ENCODE measurements at places on chromosomes 7 and 10. TPM values are rescaled to one million over a fixed set of nuclear protein-coding genes. Genes with fewer than 3 reads are reported as not detected.

AGR3 gene
- total RNA-seq, result not detected

TMEM176B gene
- total RNA-seq, result 2.2 TPM

DOCK1 gene
- total RNA-seq, result 32.7 TPM

HTR7 gene
- 0.35 TPM for total RNA-seq

LRRC17 gene
- 76.1 TPM for total RNA-seq

SLC13A1 gene
- total RNA-seq, result not detected

AKR1C8 gene
- total RNA-seq, result not detected

PTF1A gene
- total RNA-seq, result not detected

RARRES2 gene
- 90.6 TPM for total RNA-seq

DRGX gene
- not detected for total RNA-seq

EGFR gene
- 27.8 TPM for total RNA-seq

CPA4 gene
- total RNA-seq, result 49.9 TPM

PAPSS2 gene
- 124 TPM for total RNA-seq

DDC gene
- not detected for total RNA-seq

CALML5 gene
- total RNA-seq, result not detected

TMEM196 gene
- 1.5 TPM for total RNA-seq

KIAA1217 gene
- total RNA-seq, result 16.4 TPM

KIAA1549 gene
- 3.9 TPM for total RNA-seq
